ENCODE measurements at places on chromosomes 1 and 21. TPM values are rescaled to one million over a fixed set of nuclear protein-coding genes. Genes with fewer than 3 reads are reported as not detected.

IL23R gene
- total RNA-seq, result 0.64 TPM

TSPAN2 gene
- not detected for total RNA-seq

MPZ gene
- 5.8 TPM for total RNA-seq

CDA gene
- not detected for total RNA-seq

FCRLB gene
- total RNA-seq, result 7.9 TPM

GUCA2A gene
- not detected for total RNA-seq

ESRRG gene
- not detected for total RNA-seq

MAD2L2 gene
- total RNA-seq, result 58.0 TPM

PANK4 gene
- 25.8 TPM for total RNA-seq

LRRN2 gene
- not detected for total RNA-seq

C1QA gene
- total RNA-seq, result 0.59 TPM

LINGO4 gene
- not detected for total RNA-seq

FCRL5 gene
- total RNA-seq, result 7.8 TPM

SELL gene
- 43.6 TPM for total RNA-seq

Measured in GM12878 (cell line).